ENCODE measurements at places on chromosomes 7 and 10.

DNA sequence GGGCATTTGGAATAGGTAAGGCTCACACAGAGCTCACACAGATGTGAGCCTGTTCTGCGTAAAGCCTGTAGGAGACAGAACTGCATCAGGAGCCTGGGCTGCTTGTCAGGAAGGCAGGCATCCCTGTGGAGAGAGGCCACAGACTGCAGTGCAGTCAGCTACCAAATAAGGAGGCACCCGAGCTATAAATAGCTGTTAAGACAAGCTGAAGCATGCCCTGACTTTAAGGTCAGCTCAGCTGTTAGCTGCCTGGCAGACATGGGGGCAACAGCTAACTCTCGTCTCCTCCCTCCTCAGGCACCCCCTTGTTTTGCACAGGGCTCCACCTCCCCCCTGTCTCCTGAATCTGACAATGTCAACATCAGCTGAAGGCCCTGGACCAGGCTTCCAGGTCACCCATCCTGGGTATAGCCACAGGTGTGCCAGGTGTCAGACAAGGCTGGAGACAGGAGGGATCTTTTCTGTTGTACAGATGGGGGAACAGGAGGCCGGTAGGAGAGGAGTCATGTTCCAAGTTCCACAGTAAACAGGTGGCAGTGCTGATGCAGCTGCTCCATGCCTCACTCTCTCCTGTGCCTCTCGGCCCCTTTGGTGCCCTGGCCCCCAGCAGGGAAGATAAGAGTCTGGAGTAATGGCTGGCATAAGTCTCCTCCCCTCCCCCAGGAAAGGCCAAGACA, 27.6 kb upstream of the MKRN1 start:
- DNase-seq = peak; percentile 49

GRCh38 chr10:126066456-126066855, 170.1 kb downstream of the FANK1 start:
- DNase-seq = no peak

DNA sequence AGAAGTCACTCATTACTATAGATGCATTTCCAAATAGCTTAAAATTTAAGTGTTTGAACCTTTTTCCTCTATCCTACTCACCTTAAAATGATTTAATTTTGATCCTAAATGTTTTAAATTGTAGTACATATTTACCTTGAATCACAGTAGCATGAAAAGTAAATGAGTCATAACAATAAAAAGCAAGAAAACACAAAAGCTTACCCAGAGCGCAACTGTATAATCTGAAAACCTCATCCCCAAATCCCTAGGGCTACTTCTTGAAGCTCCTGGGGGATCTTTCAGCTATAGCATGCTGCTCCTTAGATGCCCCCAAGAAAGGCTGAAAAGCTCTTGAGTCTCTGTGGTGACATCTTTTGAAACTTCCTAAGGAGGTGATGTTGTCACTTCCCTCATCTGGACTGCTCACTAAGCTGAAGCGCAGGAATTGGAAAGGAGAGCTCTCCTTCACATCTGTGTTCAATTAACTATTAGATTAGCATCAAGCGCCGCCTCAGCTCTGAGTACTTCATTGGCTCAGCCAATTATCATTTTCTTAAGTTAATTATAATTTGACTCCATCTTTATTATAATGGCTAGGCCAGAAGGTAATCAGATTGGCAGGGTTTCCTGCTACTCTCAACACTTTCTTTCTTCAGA, 60.2 kb downstream of the SEMA3E start:
- no peak for DNase-seq

GRCh38 chr10:86017841-86018734, 348.5 kb downstream of the GRID1 start:
- DNase-seq = no peak

DNA sequence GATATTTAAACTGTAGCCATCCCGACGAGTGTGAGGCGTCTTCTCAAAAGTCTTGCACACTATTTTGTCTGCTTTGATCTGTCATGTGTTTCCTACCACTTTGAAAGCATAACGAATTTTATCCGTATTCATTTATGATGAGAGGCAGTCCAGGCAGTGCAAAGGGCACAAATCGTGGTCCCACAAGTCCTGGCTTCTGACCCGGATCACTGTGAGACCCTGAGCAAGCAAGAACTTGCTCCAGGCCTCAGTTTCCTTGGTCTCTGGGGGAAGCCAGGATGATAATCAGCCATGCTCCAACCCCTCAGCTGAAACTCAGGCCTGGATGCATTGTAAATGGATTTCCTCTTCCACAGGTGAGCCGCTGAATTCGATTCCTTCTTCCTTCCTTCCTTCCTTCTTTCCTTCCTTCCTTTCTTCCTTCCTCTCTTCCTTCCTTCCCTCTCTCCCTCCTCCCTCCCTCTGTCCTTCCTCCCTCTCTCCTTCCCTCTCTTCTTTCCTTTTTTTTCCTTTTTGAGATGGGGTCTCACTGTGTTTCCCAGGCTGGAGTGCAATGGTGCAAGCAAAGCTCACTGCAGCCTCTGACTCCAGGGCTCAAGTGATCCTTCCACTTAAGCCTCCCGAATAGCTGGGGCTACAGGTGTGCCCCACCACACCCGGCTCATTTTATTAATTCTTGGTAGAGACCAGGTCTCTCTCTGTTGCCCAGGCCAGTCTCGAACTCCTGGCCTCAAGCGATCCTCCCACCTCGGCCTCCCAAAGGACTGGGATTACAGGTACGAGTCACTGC, 18.4 kb upstream of the ZKSCAN1 start:
- no peak for DNase-seq

DNA sequence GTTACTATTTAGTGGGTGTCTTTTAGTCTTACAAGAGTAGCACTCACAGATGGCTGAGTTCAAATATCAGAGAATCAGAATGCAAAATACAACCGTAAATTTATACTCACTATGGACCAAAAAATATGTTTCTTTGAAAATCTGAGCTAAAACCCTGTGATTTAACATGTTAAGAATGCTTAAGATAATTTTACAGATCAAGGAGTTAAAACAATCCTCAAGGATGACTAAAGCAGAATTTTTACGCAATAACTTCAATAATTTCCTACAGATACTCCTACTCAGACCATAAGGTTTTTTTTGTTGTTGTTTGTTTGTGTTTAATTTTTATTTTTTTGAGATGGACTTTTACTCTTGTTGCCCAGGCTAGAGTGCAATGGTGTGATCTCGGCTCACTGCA, 47.9 kb upstream of the CCDC6 start:
- no peak for DNase-seq

- peak; percentile 100 for DNase-seq
These were observed 183.2 kb downstream of the PRPF18 start for GRCh38 chr10:13769946-13770345.

DNA sequence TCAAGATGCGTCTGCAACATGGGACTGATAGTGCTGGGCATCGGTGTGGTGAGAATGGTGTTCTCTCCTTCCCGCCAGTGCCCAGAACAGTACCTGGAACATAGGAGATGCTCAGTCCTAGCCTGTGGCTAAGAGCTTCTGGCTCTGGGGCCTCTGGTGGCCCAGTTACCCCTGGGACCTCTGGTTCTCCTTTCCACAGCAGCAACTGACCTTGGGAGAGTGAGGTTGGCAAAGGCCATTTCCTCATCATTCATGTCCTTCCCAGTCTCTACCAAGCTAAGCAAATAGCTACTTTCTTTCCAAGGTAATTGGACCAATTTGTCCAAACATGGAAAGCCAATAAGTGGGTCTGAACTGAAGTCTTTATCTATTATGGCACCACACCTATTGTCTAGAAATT, 11.6 kb upstream of the GOLGA7B start:
- no peak for DNase-seq

- no peak for DNase-seq
These were observed 316.9 kb upstream of the PHYHIPL start for GRCh38 chr10:58859526-58859925.

- no peak for DNase-seq
These were observed 426.4 kb downstream of the PHTF2 start for GRCh38 chr7:78224923-78225322.

DNA sequence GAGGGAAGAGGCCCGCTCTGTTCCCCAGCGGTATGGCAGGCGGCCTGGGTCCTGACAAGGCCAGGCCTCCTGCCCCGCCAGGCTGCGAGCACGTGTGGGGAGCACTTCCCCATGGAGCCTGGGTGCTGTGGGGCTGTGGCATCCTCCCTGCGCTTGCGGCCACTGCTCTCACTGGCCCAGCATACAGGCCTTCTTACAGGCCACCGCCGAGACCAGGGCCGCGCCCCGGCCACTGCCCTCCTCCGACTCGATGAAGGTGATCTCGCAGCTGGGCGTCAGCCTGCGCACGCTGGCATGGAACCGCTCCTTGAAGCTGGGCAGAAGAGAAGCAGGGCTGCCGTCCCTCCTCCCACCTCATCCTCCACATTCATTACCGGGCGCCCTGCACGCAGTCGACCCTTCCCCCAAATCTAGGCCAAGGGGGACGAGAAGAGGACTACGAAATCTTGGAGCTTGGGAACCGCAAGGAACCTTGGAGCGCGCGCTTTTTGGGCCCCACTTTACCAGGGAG, 3.9 kb upstream of the MYL7 start:
- DNase-seq = no peak

DNA sequence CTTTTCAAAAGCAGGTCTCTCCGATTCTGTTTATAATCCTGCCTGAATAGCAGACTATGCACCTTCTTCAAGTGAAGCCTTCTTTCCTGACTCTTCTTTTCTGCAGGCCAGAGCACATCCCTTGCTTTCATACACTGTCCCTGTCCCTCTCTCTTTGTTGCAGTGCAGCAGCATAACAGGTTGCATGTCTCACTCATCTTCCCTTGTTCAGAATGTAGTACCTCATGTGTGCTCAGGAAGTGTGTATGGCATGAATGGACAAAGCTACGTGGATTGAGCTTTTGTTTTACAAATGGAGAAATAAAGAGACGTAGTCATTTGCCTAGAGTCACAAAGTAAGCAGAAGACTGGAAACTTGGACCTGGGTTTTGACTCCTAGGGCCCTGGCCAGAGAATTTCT, 68.0 kb downstream of the PTPRZ1 start:
- DNase-seq = no peak

GRCh38 chr7:116899308-116899707, 36.9 kb downstream of the CAPZA2 start:
- DNase-seq = peak; percentile 3

GRCh38 chr7:70856901-70857630, 274.9 kb upstream of the GALNT17 start:
- DNase-seq = peak; percentile 37

GRCh38 chr7:20329389-20330238, 1.1 kb upstream of the ITGB8 start:
- peak; percentile 88 for DNase-seq

DNA sequence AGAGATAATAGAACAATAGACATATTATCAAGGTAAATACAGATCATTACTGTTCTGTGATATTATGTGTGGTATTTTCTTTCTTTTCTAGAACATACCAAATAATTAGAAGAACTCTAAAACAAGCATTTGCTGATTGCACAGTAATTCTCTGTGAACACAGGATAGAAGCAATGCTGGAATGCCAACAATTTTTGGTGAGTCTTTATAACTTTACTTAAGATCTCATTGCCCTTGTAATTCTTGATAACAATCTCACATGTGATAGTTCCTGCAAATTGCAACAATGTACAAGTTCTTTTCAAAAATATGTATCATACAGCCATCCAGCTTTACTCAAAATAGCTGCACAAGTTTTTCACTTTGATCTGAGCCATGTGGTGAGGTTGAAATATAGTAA, 185.5 kb downstream of the CFTR start:
- no peak for DNase-seq

DNA sequence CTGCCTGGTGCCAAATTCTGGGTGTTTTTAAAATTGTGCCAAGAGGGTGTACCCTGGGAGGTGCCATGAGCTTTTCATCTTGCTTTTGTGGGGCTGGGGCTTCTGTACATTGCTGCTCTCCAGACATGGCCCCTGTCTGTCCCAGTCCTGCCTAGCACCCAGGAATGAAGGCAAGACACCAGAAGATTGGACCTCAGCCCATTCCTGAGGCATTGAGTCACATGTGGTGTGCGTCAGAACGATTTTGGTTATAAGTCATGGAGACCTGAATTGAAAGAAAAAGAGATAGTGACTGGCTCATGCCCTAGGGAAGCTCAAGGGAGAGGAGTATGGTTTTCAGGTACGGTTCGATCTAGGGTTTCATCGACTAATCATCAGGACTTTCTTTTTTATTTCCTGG, 493.2 kb downstream of the TYW1 start:
- DNase-seq = peak; percentile 8

GRCh38 chr7:156493942-156494341, 146.6 kb upstream of the RNF32 start:
- no peak for DNase-seq

- DNase-seq = no peak
These were observed 69.3 kb downstream of the FOXL3 start for GRCh38 chr7:359226-359765.

DNA sequence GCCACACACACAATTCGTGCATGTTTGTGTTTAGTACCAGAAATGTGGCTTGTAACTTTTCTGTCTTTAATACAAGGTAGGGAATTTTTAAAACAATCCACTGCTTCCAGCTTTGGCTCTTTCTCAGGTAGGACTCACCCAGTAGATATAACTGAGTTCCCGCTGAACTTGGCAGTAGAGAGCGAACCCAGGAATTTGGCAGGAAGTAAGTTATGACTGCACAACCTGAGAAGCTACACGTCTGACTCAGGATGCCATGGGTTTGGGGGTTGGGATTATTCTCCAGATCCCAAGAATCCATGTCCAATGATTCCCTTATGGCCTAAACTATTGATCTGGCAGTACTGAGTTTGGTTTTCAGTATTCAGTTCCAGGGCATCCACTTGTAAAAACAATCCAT, 499.7 kb downstream of the CALN1 start:
- DNase-seq = no peak

- no peak for DNase-seq
These were observed 557.5 kb upstream of the PCDH15 start for GRCh38 chr10:55358539-55358938.

GRCh38 chr10:133420579-133420978, 3.8 kb downstream of the SPRN start:
- DNase-seq = no peak

GRCh38 chr7:72493850-72494661, 81.9 kb upstream of the CALN1 start:
- peak; percentile 13 for DNase-seq

DNA sequence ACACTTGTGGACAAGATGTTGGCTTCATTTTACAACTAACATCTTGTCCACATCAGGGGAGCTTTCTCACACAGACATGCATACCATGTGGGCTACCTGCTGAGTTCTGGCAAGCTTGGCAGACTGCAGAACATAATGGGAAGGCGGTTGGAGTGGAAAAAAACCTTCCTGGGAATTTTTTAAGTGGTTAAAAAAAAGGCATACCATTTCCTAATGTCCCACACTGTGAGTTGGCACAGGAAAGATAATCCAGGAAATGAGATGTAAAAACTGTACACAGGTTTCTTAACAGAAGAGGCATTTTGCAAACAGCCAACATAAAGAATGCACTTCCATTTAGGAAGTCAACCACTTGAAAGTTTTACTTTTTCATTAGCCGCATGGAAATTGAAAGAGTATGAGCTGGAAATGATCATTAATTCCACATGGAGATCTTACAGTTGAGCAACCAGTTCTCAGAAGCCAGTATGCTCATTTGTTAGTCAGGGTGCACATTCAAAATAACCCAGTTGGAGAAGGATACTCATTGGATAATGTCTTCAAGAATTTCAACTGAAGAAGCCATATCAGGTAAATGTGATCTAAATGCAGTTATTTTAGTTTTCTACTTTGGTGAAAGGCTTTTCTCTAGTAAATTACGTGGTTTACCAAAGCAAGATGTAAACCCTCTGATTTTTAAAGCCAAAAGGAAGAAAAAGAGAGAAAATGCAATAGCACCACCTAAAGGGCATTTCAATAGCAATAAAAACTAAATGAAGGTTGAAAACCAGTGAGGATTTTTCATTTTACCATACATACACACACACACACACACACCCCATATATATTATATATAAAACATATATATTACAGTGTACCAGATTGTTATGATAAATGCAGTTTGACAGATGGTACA, 194.0 kb downstream of the TAX1BP1 start:
- peak; percentile 48 for DNase-seq

GRCh38 chr7:54550471-54550870, 8.3 kb downstream of the VSTM2A start:
- no peak for DNase-seq

All from RPMI7951 (cell line).